Pancreas (tissue), 10 donors: ENCODE measurements at places on chromosomes 11 and 22. TPM values are rescaled to one million over a fixed set of nuclear protein-coding genes. Genes with fewer than 3 reads are reported as not detected.

Gene MAPK11
- 13.2 TPM for polyA plus RNA-seq

Gene MOV10L1
- polyA plus RNA-seq, result 0.80 TPM

DNA sequence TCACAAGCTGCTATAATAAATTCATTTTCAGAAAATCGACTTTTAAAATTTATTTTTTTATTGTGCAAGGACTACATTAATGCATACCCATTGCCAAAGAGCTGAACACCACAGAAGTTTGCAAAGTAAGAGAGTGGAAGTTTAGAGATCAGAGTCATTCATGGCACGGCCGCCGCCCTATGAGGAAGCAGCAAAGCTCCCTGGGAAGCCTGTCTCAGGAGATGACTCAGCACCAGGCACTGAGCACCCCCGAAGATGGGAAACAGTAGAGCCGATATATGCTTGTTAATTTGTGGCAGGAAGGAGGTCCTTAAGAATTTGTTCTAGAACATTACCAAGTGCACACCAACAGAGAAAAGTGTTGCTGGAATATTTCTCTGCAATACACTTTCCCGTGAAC lies 693.7 kb downstream of the OPCML start:
- H3K27me3 ChIP-seq, result no peaks in the 10 kb centered on the region
- no peaks in the 10 kb centered on the region for H3K4me1 ChIP-seq
- no peak overlapping the region for H3K27ac ChIP-seq
- no peak overlapping the region for H3K4me3 ChIP-seq
- no peak for DNase-seq
- H3K36me3 ChIP-seq, result no peaks in the 10 kb centered on the region

DNA sequence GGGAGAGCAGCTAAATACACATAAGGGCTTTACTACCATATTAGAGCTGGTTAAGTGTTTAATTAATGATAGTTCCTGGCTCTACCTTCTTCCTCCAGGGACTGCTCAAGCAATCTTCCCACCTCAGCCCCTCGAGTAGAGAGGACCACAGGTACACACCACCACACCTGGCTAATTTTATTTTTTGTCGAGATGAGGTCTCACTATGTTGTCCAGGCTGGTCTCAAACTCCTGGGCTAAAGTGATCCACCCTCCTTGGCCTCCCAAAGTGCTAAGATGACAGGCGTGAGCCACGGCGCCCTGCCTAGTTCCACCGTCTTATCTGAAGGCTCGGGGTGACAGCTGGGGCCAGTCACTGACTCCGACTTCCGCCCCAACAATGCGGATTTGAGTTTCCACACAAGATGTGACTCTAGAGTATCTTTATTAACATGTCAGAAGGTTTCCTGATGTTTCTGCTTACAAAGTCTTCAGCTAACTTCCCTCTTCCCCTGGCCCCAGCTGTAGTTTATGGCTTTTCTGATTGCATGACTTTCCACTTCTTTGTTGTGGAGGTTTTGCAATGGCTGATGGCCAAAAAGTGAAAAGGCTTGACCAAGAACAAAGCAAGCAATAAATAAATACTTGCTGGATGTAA lies 16.8 kb downstream of the TPST2 start:
- no peak overlapping the region for H3K4me3 ChIP-seq
- H3K27ac ChIP-seq, result no peak overlapping the region
- no peaks in the 10 kb centered on the region for H3K4me1 ChIP-seq

DNA sequence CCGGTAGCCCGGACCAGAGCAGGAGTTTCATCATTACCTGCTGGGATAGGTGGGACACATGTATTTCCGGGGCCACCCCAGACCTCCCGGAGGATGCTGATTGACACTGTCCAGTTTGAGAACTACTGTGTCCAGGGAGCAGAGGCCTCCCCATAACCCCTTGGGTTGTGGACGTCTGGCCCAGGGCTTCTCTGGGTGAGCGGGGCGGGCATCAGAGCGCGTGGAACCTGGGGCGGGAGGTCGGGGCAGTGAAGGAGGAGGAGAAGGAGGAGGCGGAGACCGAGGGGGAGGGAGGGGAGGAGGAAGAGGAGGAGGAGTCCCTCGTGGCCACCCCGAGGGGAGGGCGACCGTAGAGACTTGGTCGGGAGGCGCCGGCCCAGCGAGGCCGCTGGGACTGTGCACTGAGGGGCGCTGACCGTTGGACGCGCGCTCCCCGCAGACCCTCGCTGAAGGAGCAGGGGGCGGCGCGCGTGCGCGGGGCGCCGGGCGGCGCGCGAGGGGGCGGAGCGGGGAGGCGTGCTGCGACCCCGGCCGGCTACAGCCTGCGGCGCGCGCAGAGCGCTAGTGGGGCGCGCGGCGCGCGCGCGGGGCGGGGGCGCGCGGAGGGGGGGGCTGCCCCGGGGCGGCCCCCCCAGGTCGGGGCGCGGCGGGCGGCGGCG lies at the start of gene GRK3:
Gene GRK3, plus strand, starts transcription at position 356 of the 659 bp plus-strand sequence. CDS start 366 bp downstream, outside the sequence.
- H3K4me3 ChIP-seq, result peak within 1 kb of the TSS; percentile 79
- no peaks in the 10 kb centered on the region for H3K36me3 ChIP-seq
- peak; percentile 86 for DNase-seq

DNA sequence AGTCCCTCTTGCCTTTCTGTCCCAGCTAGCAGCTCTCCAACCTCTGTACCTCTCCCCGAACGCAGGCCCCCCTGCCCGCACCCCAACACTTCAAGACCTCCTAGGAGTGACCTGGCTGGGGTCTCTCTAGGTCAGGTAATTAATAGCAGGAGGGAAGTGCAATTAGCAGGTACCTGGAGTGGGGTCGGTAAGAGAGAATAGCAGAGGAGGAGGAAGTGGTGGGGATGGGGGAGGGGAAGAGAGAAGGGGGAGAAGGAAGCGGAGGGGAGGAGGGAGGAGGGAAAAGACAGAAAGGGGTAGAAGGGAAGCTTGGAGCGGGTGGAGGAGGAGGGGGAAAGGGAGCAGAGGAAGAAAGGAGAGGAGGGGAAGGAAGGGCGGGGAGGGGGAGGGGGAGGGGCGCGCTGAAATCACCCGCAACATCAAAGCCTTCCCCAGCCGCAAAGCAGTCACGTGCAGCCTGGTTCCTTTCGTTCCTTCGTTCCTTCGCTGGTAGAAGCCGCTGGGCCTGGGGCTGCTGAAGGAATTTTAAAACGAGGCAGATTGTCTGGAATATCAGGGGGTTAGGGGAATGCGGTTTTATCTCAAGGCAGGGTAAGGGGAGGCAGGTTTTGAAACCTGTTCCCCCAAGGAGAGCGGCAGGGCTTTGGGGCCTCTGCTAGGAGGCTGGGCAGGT lies 29.3 kb upstream of the TCF20 start:
- H3K4me1 ChIP-seq, result no peaks in the 10 kb centered on the region
- no peaks in the 10 kb centered on the region for H3K27me3 ChIP-seq
- no peaks in the 10 kb centered on the region for H3K36me3 ChIP-seq
- no peak overlapping the region for H3K27ac ChIP-seq

GRCh38 chr22:32776802-32777201 lies 24.7 kb upstream of the TIMP3 start:
- no peak for DNase-seq
- H3K4me3 ChIP-seq, result no peak overlapping the region
- no peaks in the 10 kb centered on the region for H3K36me3 ChIP-seq

DNA sequence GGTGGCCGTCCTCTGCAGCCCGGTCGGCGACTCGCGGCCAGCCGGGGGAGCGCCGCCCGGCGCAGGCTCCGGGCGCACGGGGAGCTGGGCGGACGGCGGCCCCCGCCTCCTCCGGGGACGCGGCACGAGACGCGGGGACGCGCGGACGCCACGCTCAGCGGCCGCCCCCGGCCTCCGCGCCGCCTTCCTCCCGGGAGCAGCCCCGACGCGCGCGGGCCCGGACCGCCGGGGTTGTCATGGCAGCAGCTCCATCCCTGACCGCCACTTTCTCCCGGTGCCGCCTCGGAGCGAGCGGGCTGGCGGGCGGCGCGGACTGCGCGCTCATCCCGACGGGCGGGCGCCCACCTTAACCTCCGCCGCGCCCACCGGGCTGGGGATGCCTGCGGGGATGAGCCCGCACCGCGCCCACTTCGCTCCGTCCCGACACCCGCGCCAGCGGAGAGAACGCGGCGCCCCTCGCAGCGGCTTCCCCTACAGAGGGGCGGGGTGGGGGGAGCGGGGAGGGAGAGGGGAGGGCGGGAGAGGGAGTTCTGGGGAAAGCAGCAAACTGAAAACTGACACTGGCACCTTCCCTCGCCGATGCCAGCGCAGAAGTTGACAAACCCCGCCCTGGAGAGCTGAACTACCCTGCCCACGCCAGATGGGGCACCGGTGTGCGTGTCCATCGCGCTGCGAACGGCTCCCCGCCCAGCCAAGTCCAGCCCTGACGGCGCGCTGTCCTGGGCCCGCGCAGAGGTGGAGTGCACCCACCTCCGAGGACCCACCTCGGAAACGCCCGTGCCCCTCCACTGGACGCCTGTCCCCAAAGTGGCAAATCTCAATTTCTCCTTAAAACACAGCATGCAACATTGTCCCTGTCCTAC lies 588.4 kb downstream of the OPCML start:
- no peaks in the 10 kb centered on the region for H3K27me3 ChIP-seq
- no peaks in the 10 kb centered on the region for H3K36me3 ChIP-seq
- H3K4me1 ChIP-seq, result no peaks in the 10 kb centered on the region
- no peak for DNase-seq

DNA sequence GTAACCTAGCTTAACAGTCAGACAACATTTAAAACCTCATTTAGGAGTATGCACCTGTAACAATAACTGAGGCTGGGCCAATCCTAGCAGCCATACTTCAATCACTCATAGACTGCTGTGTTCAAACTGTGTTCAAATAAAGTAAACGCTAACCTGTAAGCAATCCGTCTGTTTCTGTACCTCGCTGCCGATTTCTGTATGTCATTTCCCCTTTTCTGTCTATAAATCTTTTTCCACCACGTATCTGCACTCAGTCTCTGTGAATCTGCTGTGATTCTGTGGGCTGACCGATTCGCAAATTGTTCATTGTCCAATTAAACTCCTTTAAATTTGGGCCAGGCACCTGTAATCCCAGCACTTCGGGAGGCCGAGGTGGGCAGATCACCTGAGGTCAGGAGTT lies 12.3 kb downstream of the APOBEC3H start:
- H3K36me3 ChIP-seq, result no peaks in the 10 kb centered on the region
- no peak overlapping the region for H3K4me3 ChIP-seq
- H3K4me1 ChIP-seq, result no peaks in the 10 kb centered on the region
- H3K27me3 ChIP-seq, result no peaks in the 10 kb centered on the region
- H3K27ac ChIP-seq, result no peak overlapping the region

DNA sequence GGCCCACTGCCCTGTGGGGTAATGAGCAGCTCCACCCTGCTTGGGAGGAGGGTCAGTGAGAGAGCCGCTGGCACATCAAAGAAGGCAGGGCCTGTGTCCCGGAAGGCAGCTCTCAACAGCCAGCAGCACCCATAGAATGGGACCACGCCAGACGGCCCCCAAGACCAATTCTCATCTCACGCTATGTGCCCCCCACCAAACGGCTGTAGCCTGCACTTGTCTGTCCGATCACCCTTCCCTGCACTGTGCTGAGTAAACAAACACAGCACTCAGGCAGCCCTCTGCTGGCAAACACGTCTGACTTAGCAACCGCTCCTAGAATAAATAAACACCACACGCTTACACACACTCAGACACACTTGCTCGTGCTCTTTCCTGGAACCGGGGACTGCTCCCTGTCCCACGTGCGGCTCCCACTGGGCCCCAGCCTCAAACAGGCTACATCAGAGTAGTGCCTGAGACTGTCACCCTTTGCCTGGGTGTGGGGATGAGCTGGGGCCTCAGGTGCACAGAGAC lies 53.2 kb upstream of the CDON start:
- peaks cover 25% of the 10 kb centered on the region for H3K4me1 ChIP-seq
- no peaks in the 10 kb centered on the region for H3K27me3 ChIP-seq
- H3K27ac ChIP-seq, result peak overlapping the region; percentile 43
- DNase-seq, result peak; percentile 82
